ENCODE measurements at places on chromosomes 3 and 15.

- no peak for DNase-seq
These were observed 5.5 kb upstream of the CD200 start for GRCh38 chr3:112327371-112327951.

DNA sequence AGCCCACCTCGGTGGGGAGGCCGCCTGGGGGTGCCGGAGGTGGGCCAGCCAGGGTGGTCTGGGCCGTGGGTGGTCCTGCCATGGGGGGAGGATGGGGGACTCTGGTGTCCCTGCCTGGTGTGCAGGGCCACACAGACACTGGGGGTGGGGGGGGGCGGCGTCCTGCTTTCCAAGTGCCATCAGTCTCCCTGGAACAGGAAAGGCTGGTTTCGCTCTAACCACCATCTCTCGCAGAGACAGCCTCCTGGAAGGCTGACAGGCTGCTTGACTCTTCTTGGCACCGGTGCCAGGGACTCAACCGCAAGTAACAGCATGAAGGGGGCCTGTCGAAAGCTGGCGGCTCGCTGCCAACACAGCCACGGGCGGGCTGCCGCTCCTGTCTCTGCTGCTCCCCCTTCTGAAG, 40.3 kb downstream of the RGMA start:
- DNase-seq: no peak

DNA sequence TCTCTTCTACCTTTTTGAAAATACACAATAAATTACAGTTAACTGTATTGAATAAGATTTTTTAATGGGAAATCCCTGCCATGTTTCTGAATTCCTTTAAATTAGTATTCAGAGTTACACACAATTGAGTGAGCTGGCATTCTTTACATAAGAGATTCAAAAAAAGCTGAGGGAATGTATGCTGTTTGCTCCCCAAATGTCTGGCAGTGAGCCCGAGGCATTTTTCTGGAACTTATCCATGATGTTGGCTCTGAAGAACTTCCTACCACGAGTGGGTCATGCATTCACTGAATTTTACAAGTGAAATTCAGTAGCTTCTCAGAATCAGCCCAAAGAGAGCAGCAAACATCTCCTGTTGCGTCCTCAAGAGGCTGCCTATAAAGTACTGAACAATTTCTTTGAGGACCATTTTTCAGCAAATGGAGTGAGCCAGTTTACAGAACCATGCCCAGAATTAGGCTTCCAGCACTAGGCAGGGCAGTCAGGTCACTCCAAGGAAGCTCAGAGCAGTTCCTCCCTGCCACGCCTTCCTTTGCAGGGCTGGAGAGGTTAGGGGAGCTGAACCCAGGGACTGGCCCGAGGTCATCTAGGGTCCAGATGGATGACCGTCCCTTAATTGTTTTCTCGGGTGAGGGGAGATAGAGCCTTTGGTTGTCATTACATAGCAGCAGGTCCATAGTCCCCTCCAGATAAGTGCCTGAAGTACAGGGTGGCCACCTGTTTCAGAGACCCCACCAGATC, 21.2 kb downstream of the GABRA5 start:
- no peak for DNase-seq

DNA sequence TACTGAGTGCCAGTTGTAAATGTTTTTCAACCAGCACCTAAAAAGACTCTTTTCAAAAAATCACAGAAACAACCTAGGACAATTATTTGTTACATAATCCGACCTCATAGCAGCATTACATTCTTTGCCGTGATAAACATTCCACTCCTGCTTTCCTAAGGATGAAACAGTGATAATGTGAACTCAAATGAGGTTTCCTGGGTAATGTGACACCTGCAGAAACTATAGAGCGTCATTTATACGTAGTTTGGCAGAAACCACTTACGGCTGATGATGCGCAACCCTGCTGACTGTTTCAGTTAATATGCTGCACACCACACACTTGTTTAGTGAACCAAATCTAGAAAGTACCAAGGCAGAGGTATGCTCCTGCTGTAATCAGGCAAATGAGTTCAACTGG, 55.8 kb downstream of the SEMA6D start:
- DNase-seq: no peak

GRCh38 chr3:65568497-65568896, 470.2 kb downstream of the MAGI1 start:
- no peak for DNase-seq

DNA sequence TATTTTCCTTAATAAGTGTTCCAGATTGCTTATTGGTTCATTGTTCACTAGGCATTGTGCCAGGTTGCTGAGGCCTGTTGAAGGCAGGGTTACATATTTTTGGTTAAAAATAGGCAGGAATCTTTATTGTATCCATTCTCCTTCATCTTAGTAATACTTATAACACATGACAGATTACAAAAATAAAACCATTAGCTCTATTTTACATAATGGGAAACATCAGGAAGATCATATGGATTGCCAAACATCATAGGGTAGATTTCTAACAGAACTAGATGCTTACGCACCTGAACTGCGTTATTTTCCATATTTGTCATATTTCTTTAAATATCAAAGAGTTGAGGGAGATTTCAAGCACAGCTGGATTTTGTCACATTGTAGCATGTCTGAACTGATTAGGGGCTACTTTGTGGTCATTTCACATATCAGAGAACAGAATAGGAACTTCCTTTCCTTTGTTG, 462.9 kb upstream of the SGO1 start:
- DNase-seq: no peak

Data from GM04503 (cell line).